ENCODE measurements at places on chromosomes 4 and X. TPM values are rescaled to one million over a fixed set of nuclear protein-coding genes. Genes with fewer than 3 reads are reported as not detected.

- DNase-seq: no peak
Measured at GRCh38 chrX:345020-345925, 26.7 kb upstream of the GTPBP6 start.

- DNase-seq: no peak
Measured at GRCh38 chr4:71784569-71785197, 804 bp upstream of the GC start.

DNA sequence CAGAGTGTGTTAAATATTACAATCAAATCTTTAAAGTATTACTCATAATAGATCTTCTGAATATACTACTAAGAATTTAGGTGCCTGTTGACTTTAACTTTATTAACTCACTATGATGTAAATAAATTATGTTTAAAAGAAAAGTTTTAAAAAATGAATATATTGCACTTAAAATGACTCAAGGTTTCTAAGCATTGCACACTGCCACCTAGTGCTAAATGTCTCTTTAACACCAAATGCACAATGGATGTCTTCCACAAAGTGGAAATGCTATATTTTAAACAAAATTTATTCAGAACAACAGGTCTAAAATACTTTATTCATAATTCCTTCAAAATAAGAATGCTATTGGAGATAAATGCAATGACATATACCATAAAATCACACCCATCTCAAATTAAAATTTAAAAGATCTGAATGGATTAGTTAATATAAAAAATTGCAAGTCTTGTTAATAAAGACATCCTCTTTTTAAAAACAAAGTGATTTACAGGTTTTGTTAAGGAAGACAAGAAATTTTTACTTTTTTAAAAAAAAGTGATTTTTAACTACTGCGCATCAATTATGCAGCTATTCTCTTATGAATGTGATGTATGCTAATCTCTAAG lies 5.5 kb downstream of the INPP4B start:
- DNase-seq: no peak

DNA sequence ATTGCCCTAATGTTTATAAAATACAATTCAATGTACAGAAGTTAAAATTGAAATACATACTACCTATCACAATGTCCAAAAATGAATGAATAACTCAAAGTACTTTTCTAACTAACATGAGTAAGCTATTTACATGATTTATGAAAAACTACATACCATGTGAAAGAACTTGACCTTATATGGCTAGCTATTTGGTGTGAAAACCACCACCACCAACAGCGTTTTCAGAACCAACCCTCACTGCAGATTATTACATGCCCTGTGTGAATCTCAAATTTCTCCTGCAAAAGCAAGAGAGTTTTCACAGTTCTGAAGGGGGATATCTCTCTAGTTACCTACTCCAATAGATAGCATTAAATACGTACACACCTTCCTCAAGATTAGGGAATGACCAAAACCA lies 198.5 kb downstream of the SPATA18 start:
- no peak for DNase-seq

GRCh38 chr4:6416518-6417286 lies 55.7 kb downstream of the PPP2R2C start:
- DNase-seq: peak; percentile 38

DNA sequence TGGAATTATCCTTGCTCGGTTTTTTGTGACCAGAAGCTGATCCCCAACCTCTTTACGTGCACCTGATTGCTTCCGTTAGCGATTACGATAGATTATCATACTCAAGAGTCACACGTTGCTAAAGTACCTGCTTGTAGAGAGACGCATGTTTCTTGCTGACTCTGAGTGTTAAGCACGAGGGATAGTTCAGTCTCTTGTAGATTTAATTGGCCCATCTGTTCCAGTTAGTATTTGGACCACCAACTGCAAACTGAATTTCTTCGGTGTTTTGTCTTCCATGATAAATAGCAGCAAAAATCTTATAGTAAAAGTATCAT lies 516 bp upstream of the COX18 start:
- no peak for DNase-seq

DNA sequence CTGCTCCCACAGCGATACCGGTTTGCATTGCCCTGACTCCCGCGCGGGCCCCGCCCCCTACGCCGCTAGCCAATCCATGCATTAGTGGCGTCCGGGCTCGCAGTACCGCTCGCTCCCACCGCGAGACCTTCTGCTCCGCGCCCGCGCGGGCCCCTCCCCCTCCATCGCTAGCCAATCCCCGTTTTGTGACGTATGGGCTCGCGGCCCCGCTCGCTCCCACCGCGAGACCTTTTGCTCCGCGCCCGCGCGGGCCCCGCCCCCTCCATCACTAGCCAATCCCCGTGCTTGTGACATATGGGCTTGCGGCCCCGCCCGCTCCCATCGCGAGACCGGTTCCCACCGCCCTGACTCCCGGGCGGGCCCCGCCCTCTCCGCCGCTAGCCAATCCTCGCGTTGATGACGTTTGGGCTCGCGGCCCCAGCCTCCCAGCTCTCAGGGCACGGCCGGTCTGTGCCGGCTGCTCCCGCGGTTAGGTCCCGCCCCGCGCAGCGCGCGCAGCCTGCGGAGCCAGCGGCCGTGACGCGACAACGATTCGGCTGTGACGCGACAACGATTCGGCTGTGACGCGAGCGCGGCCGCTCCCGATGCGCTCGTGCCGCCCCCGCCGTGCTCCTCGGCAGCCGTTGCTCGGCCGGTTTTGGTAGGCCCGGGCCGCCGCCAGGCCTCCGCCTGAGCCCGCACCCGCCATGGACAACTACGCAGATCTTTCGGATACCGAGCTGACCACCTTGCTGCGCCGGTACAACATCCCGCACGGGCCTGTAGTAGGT lies at the start of gene EMD:
Gene EMD (plus strand): TSS at position 497 of the 770 bp plus-strand sequence. CDS start 190 bp downstream, at position 687.
- peak; percentile 97 for DNase-seq

DNA sequence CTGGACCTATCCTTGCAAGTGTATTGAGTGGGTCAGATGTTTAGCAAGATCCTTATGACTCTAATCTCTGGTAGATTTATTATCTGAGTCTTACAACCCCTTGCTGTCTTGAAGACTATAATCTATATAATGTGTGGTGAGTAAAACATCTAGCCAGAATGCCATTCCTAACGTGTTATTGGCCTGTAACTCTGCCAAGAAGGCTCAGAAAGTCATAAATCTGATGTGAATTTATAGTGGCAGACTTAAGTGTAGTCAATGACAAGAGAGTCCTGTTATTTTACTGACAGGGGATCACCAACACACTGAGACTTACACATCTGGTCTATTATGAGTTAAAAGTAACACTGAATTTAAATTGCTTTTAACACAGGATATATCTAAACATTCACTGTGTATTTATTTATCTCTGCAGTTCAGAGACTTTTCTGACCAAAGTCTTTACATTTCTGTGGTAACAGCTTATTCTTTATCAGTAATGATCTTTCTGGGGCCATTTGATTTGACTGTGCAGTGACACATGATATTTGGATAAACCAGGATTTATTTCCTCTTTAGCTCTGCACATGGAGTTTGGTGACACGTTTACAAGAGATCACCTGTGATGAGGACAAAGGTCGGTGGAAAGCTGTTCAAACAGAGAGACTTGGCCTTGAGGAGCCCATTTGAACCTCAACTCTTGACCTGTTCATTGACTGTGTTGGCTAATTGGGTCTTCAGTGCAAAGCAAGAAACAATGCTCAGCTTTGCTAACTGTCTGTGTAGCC lies 415.8 kb downstream of the STIM2 start:
- DNase-seq: no peak

DNA sequence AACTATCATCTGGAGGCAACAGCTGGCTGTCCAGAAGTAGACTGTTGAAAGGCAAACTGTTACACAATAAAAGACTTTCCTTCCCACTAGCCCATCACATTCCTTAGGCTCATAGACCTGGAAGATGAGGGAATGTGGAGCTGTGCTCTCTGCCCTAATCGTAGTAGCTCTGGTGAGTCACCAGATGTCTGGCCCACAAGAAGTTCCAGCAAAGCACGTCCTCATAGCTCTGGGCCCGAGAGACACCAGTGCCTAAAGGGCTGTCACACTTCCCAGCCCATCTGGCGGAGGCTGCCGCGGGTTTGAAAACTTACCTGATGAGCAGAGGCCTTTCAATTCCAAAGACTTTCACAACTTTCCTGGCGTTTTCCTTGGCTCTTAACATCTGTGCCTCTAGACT lies 81.7 kb upstream of the STOX2 start:
- DNase-seq: peak; percentile 46

DNA sequence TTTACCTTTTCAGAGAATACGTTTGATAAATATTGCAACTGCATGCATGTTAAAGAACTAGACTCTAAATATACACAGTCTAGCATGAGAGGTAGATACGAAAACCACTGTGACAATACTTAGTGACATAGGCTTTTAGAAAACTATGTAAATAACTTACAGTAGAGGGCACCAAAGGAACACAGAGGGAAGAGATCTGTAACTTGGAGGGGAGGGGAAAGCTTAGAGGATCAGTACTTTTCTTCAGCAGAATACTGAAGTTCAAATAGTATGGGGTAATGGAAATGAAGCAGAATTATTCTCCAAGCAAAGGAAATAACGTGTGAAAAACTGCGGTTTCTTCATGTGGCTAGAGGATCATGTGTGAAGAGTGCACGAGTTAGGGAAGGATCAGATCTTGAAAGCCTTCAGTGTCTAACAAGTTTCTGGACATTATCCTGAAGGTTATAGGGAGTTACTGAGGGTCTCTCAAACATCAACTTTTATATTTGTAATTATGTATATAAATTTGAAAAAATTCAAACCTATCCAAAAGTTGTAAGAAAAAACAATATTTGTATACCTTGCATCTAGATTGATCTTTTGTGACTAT lies 264.3 kb downstream of the NPFFR2 start:
- peak; percentile 56 for DNase-seq

- peak; percentile 37 for DNase-seq
Measured at GRCh38 chr4:114694770-114695169, 96.2 kb downstream of the UGT8 start.

- no peak for DNase-seq
Measured at GRCh38 chr4:154528869-154529268, 21.3 kb downstream of the PLRG1 start.

- DNase-seq: peak; percentile 3
Measured at GRCh38 chr4:138310991-138311390, 68.8 kb upstream of the SLC7A11 start.

DNA sequence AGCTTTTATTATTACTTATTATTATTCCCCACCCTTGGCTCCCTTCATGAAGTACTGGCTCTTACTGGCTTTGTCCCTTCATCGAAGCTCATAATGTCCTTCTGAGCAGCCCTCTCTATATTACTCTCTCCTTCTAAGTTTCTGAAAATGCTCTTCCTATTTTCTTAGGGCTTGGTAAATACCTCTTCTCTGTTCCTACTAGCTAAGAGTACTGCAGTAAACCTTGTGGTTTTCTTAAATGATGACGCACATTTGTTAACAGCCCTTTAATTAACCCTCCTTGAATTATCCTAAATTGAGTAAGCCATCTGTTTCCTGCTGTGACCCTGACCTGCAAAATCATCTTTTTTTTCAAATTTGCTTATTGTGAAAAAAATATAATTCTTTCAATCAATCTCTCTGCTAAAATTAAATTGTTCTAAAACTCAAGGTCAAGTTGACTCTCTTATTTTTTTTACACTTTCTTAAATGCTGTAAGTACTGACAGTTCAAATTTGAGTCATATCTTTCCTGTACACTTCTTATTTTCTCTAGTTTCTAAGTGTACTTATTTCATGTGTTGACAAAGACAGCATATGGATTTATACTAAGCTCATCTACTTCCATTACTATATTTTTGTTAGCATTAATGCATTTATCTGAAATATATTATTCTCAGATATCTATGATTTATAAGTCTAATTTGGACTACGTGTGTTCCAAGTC lies 148.9 kb downstream of the ADAM29 start:
- DNase-seq: no peak

GRCh38 chrX:48784726-48785125 lies 1.7 kb upstream of the GATA1 start:
- no peak for DNase-seq

DNA sequence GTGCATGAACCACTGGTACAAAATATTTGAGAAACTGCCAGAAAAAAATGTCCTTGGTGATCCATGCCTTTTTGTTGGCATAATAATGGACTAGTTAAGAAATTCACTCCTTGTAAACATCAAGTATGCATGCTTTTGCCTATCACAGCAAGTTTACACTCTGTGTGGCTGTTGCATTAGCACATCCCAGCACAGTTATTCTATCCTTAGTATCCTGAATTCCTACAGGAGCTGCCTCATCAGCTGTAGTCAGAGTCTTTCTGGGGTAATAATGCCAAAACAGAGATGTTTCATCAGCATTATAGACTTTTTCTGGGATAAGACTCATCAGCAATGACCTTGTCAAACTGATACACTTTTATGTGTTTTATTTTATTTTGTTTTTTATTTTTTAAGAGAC lies 82.8 kb downstream of the CHIC2 start:
- no peak for DNase-seq

GRCh38 chrX:150663073-150663472 lies 30.1 kb upstream of the MTMR1 start:
- no peak for DNase-seq

DNA sequence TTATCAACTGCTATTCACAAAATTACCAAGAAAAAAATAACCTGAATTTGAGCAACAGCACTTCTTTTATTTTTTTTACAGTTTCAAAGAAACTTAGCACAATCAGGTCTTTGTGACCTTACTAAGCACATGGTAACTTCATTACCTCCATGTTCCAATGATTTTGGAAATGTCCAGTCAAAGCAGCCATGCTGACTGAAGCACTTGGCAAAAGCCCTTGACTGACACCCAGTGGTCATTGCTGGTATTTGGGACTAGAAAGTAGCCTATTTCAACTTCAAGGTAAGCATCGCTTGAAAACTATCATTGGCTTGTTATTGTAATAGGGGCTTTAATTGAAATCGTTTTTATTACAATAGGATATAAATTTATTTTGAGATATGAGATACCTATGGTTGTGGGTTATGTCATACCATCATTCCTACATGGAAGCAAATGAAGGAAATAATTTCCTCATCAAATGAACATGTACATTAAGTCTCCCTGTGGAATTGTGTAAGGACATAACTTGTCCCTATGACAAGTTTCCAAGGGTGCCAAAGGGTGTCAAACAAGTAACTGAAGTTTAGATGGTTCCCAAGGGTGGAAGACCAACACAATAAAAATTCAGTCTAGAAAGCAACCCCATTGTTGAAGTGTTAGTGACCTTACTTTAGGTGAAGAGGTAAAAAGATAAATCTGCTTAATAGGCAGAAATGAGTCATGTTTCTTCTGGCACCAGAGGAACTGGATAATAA lies 15.2 kb upstream of the ANXA10 start:
- peak; percentile 37 for DNase-seq

- no peak for DNase-seq
Measured at GRCh38 chr4:113410686-113411085, 350.9 kb downstream of the CAMK2D start.

DNA sequence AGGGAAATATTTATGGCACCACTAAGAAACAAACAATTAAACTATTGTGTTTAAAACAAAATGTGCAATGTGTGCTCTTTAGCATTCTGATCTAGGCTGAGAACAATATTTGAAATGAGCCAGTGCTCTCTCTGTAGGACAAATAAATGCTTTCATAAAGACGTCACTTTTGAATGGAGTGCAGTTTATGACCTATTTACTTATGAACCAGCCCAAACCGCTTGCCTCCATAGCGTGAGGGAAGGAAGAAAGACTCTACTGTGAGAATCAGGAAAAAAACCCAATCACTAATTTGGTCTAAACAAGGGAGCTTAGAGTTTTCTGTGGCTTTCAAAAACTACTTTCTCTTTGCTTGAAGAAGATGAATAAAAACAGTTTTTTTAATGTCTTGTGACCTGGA lies 39.4 kb downstream of the SAT1 start:
- DNase-seq: no peak

Gene CITED1
- not detected for total RNA-seq

Gene DGAT2L6
- not detected for total RNA-seq

Gene MAGEB16
- total RNA-seq: not detected

Gene FGFBP2
- not detected for total RNA-seq

Gene SERPINA7
- total RNA-seq: not detected

Gene SPATA18
- total RNA-seq: 3.3 TPM

Gene PROM1
- total RNA-seq: not detected

Gene ANKRD17
- 42.4 TPM for total RNA-seq

Measured in HT1080 (cell line).